ENCODE measurements at places on chromosomes 3 and 15.
A peak's percentile ranks its signal among the peaks of the same experiment; 100 is the strongest.

DNA sequence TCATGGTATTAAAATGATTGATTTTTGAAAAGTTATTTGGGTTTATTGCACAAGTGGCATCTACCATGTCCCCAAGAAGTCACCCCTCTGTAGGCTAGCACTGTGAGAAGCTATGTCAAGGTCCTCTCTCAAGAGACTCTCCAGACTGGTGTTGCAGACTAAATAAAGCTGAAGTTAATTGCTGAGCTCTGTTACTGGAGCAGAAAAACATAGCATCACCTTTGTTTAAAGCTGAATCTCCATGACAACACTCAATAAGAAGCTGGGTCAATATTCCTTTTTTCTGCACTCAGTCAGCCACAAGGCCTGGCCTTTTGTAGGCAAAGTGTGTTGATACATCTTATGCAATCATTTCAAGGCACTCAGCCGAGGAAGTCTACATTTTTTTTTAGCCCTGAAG lies 806.6 kb upstream of the LMCD1 start:
- DNase-seq = no peak

DNA sequence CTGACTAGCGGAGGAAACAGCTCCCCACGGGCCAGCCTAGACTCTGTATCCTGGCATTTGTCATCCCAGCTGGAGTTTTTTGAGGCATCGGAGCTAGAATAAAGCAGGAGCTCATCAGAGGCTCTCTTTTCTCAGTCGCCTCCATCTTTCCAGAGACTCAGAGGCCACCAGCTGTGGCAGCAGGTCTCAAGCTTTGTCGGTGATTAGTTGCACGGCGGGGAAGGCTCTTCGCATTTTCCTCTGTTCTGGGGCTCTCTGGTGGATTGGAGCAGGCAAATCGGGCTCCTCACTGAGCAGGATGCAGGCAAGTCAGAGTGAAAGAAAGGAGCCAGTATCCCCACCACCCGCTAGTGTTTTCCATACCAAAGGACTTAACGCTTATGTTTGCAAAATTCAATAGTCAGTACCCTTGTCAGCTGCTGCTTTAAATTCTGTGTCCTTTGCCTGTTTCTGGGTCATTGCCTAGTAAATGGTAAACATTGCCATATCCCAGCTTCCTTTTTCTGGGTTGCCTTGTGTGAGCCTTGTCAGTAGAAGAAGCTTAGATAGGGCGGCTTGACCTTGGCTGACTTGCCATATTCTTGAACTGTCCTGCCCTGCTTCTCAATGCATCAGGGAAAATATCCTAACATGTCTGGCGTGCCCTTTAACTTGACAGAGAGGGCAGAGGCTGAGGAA lies 127.1 kb downstream of the PTPRG start:
- DNase-seq = no peak

- no peak for DNase-seq
These were observed 9.8 kb downstream of the SLC24A1 start for GRCh38 chr15:65631503-65631902.

GRCh38 chr15:43316016-43316970 lies 14.1 kb downstream of the LCMT2 start:
- no peak for DNase-seq

GRCh38 chr3:48621461-48621869 lies at the start of gene TMEM89:
Gene TMEM89, minus strand, starts transcription at chr3:48621769. Its CDS starts 13 bp downstream, at chr3:48621756.
- DNase-seq = no peak

- no peak for DNase-seq
These were observed 188.5 kb upstream of the PROK2 start for GRCh38 chr3:71973274-71974030.

GRCh38 chr3:151265866-151266265 lies 12.5 kb downstream of the P2RY14 start:
- no peak for DNase-seq

DNA sequence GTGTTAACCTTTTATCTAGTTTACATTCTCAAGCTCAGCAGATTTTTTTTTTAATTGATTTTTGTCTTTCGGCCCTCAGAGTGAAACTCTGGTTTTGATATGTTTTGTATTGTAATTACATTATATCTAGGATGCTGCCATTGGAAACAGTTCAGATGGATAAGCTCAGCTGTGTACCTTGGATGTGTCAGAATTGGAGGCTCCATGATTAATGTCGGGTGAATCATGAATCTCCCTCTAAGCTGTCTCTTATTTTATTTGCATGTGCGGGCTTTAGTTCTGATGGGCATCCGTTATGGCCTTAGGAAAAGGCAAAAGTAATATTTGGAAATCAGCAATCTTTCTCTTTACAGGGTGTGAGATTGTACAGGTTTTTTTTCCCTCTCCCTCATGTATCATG lies 4.2 kb downstream of the PTPRG start:
- DNase-seq = no peak

GRCh38 chr3:141618938-141619337 lies 119.2 kb upstream of the RNF7 start:
- no peak for DNase-seq

GRCh38 chr15:69031013-69032001 lies 16.8 kb downstream of the NOX5 start:
- DNase-seq = peak; percentile 6

GRCh38 chr15:73328981-73329380 lies 39.8 kb downstream of the HCN4 start:
- DNase-seq = no peak

DNA sequence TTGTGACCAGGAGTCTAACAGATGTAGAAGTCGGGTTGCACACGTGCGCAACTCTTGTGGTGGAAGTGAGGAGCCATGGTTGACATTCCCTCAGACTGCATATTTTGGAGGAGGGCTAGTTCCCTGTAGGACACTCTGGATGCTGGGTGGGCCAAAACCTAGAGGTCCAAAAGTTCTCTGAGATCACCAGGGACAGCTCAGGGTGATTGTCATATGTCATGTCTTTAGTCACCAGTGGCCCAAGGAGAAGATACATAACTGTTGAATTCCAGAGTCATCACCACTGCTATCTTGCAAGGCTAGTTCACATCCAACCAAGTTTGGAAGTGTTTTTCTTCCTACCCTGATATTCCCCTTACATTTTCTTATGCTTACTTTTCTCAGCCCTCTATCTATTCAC lies 95.2 kb upstream of the C3orf80 start:
- no peak for DNase-seq

DNA sequence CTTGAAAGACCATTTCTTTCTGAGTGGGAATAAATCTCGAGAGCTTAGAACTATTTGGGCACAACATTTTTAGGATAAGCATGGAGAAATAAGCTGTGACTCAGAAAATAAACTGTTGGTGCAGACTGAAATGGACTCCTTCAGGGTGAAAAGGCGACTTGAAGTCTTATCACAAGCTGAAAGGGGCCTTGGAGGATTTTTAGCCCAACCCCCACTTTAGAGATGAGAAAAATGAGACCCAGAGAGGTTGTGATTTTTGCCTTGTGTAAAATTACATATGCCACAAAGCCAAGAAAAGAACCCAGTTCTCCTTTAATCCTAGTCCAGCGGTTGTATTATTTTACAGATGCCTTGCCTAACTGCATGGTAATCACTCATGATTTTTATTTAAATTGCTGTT lies 1.5 kb downstream of the ATP1B3 start:
- DNase-seq = no peak

GRCh38 chr3:193984876-193985275 lies 151.1 kb upstream of the HES1 start:
- no peak for DNase-seq

GRCh38 chr3:25281732-25282126 lies 146.3 kb upstream of the RARB start:
- DNase-seq = no peak

GRCh38 chr15:70775160-70775559 lies 11.8 kb upstream of the UACA start:
- DNase-seq = no peak

DNA sequence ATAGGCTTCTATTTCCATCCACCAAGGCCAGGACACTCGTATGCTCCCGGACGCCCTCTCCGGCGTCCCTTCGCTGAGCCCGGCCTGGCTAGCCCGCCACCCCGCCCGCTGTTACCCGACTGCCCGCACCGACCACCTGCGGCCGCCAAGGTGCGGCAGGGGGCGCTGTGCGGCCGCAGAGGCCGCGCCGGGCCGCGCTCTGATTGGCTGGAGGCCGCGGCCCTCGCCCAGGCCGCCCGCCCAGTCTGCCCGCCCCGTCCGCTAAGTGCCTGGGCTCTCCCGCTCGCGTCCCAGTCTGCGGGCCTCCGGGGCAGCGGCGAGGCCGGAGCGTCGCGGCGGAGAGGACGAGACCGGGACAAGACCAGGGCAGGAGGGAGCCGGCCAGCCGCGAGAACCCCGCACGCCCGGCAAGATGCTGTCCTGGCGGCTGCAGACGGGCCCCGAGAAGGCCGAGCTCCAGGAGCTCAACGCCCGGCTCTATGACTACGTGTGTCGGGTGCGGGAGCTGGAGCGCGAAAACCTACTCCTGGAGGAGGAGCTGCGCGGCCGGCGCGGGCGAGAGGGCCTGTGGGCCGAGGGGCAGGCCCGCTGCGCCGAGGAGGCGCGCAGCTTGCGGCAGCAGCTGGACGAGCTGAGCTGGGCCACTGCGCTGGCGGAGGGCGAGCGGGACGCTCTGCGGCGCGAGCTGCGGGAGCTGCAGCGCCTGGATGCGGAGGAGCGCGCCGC lies at the start of gene SYNM:
TSS of gene SYNM (plus strand) at position 293 of the 726 bp plus-strand sequence. CDS start at position 413, 120 bp downstream.
- no peak for DNase-seq

GRCh38 chr3:86618706-86619105 lies 372.2 kb downstream of the VGLL3 start:
- no peak for DNase-seq

- no peak for DNase-seq
These were observed 53.8 kb downstream of the SAMMSON start for GRCh38 chr3:70053293-70053692.

GRCh38 chr3:69065318-69065964 lies 13.3 kb upstream of the TMF1 start:
- DNase-seq = no peak

DNA sequence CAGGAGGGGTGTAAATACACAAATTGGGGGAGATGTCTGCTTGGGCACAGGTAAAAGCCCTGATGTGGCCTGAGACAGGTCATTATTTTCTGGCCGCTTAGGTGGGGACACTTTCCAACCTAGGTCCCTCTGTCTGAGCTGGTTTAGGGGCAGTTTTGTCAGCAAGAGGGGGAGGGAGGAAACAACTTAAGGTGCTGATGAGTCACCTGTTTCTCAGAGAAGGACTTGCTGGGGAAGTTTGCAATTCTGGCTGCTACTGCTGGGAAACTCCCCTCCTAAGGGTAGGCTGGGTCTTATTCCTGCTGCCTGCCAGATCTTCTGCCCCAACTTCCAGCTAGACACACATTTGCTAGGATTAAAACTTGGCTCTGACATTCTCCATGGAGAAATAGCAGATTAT lies 4.8 kb upstream of the RHOV start:
- DNase-seq = no peak

GRCh38 chr3:157282261-157283191 lies 122.6 kb upstream of the CCNL1 start:
- DNase-seq = no peak

- no peak for DNase-seq
These were observed 116.9 kb downstream of the PLOD2 start for GRCh38 chr3:146044046-146044445.

DNA sequence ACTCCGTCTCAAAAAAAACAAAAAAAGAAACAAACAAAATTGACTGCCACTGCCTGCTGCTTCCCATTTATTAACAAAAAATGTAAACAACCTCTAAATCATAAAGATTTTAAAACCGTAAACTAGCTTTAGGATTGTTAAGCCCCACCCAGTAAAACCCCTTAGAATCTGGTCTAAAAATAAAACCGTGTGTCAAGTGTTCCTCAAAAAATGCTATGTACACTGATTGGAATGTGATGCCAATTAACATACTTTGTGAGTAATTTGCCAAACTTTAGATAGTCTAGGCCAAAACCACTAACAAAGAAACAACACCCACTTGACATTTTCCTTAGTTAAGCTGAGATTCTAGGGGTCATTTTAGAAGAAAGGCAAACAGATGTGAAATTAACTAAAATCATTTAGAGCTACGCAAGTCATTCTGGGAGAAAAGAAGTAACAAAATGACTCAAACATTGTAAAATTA lies 5.3 kb downstream of the RAF1 start:
- no peak for DNase-seq

DNA sequence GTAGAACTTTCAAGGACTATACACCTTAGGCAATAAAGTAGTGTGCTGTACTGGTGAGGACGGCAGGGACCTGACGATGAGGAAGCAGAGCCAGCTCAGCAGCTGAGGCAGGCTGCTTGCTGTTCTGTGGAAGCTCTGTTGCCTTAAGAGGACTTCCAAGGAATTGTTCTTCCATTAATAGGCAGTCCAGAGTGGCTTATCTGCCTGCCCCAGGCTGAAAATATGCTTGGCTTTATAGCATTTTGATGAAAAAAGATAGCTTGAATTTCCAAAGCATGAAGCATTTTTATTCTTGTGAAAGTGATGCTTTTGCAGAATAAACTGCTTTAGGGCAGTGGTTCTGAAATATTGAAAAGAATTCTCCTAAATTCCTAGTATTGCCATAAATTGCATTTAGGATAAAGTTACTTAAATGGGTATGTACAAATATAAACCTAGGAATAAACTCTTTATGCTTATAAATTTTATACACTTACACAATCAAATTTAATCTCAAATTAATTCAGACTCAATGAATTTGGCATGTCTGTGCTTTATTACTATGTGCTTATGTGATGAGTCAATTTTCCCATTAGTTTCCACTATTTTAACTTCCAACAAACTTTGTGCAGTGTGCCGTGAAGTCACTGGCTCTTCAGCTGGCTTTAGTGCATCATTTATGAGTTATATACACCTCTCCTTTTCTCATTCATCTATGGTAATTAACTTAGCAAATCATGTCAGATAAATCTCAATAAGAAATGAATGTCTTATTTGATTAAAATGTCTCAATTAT lies 231.0 kb upstream of the RASGRP1 start:
- DNase-seq = no peak
